ENCODE measurements at places on chromosomes 12 and 14.
A peak's percentile ranks its signal among the peaks of the same experiment; 100 is the strongest.

- DNase-seq, result peak; percentile 80
Observed at GRCh38 chr14:91385224-91385623, 32.4 kb downstream of the CCDC88C start.

DNA sequence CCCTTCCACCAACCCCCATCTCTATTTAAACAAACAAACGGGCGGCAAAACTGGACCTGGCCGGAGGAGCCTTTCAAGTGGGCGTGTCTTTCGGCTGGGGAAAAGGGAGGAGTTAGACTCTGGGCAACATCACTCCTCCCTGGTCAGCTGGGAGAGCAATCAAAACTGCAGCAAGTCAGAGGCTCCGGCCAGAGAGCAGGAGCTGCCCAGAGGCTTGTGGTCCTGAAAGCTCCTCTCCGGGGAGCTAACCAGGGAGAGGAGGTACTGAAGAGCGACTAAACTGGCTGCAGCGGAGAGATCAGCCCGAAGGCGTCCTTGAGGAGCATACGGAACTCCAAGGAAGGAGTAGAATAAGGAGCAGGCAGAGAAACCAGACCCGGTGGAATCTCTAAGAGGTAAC lies at the start of gene NEUROD4:
TSS of gene NEUROD4 (plus strand) at position 191 of the 400 bp plus-strand sequence. CDS start 6,466 bp downstream, outside the sequence.
- peak; percentile 11 for DNase-seq

GRCh38 chr12:39595928-39596327 lies 23.7 kb downstream of the ABCD2 start:
- DNase-seq, result no peak

DNA sequence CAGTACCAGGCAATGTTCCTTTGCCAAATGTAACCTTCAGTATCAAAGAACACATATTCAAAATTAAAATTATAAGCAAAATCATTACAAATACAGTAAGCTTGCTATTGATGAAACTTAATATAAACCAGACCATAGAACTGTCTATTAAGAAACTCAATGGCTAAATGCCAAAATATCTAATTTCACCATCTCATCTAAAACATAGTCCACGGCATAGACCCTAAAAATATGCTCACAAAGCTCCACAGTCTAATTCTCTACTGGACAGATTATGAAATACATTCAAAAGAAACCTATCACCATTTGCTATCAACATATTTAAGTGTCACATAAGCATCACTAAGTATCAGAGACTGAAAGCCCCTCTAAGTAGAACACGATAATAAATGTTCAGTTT lies 25.2 kb downstream of the DUSP16 start:
- DNase-seq, result no peak

GRCh38 chr12:6752167-6752920 lies 597 bp downstream of the MLF2 start:
- peak; percentile 68 for DNase-seq

GRCh38 chr14:80946797-80947196 lies 5.3 kb upstream of the CEP128 start:
- no peak for DNase-seq

DNA sequence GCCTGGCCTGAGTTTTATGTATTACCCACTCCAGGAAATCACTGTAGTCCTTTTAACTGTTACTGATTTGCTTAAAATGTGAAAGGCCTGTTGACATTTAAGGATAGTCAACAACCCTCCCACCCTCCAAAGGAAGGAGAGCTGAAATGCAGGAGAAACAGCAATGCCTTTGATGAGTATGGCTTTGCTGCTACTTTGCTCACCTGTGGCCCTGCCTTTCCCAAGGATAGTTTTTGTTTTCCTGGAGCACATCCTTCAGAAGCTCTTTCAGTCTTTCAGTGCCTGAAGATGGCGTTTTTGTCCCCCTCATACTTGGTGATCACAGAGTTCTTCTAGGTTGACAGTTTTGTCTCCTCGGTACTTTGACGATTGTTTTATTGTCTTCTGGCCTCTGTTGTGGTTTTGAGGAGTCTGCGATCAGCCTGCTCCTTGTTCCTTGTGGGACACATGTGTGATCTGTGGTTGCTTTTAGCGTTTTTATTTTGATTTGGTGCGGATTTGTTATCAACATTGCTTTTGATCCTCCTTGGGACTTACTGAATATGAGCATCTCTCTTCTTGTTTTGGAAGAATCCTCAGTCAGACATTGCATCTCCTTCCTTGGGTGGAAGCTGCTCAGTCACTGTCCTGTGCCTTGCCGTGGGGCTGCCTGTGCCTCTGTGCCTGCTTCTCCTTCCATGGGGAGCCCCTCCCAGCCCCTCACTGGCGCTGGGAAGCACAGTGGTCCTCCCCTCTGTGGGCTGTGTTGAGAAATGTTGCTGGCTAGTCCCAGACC lies 17.2 kb downstream of the PACS2 start:
- DNase-seq, result no peak

GRCh38 chr12:2291947-2292346 lies 239.2 kb downstream of the CACNA1C start:
- DNase-seq, result no peak

- DNase-seq, result no peak
Observed at GRCh38 chr12:91896286-91897024, 249.2 kb downstream of the BTG1 start.

GRCh38 chr14:50523271-50524041 lies 8.9 kb downstream of the MAP4K5 start:
- no peak for DNase-seq

DNA sequence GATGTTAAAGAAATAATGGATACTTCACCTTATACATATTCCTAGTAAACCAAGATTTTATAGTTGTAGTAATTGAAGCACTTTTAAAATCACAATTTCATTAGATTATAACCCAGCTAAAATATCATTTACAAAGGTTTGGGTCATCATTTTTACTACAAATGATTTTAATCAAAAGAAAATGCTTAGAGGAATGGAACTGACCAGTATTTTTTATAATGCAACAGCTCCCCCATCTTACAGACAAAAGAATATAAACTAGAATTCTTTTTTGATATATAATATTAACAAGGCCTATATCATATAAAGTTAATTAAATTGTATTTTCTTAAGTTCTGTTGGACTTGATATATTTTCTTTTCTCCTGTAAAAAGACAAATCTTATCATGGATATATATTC lies 20.4 kb upstream of the LRFN5 start:
- DNase-seq, result no peak

- no peak for DNase-seq
Observed at GRCh38 chr14:71959055-71959454, 26.8 kb downstream of the RGS6 start.

DNA sequence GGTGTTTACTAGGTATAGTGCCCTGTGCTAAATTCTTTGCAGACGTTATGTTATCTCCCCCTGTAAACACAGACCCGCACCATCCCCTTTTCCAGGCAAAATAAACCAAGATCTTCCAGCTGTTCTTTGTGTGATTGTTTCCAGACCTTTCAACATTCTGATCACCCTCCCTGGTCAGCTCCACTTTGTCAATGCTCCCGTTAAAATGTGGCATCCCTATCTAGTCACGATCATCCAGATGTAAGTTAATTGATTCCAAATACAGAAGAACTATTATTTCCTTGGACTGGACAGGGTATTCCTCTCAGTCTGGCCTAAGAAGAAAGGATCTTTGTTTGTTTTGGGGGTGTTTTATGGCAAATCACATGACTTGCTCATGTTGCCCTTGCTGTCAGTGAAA lies 127.6 kb upstream of the ARID2 start:
- peak; percentile 71 for DNase-seq

- peak; percentile 59 for DNase-seq
Observed at GRCh38 chr14:67536087-67536486, 3.0 kb downstream of the PLEKHH1 start.

DNA sequence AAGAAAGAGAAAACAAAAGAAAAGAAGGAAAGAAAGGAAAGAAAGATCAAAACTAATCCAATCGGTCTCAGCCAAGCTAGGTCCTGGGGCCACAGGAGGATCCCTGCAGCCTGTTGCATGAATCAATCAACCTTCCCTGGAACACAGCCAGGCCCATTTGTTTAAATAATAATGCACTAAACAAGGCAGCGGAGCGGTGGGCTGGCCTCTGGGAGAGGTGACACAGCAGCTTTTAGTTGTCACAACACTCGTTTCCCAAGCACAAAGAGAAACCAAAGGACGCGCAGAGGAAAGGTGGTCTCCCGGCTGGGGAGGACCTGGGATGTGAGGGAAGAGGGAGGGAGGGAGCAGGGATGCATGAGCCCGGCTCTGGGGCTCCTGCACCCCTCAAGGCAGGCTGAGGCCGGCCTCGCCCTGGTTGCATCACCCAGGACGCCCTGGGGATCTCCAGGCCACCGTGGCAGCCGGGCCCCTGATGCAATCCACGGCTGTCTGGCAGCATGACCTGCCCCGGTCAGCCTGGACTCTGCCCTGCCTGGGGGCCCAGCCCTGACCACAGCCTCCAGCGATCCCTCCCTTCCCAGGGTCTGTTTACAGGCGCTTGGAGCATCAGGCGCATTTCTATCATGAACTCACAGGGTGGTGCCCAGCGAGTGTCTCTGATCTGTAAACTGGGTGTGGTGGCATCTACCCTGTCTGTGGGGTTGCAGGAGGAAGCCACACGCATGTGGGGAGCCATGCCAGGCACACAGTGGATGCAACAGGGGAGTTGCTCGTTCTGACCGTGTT lies 32.5 kb downstream of the MMP17 start:
- no peak for DNase-seq

DNA sequence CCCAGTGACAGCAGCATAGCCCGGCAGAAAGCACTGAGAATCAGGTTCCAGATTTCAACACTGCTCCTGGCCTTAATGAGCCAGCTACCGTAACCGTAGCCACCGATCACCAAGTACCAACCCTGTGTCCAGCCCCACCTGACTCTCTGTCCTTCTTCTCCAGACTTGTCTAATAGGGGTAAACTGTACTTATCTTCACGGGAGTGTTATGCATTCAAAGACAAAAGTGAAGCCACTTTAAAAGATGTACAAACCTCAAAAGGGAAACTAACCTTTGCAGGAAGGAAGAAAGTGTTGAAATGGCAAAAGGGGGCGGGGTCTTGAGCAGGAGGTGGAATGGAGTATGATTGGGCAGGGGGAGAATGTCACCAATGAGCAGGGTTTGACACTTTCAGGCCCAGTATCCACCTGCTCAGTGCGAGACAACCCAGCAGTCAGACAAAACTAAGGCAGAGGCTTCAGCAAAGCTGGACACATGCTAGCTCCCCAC lies 226.1 kb downstream of the CHST11 start:
- no peak for DNase-seq

GRCh38 chr12:126107659-126108058 lies 1042.4 kb downstream of the AACS start:
- no peak for DNase-seq

DNA sequence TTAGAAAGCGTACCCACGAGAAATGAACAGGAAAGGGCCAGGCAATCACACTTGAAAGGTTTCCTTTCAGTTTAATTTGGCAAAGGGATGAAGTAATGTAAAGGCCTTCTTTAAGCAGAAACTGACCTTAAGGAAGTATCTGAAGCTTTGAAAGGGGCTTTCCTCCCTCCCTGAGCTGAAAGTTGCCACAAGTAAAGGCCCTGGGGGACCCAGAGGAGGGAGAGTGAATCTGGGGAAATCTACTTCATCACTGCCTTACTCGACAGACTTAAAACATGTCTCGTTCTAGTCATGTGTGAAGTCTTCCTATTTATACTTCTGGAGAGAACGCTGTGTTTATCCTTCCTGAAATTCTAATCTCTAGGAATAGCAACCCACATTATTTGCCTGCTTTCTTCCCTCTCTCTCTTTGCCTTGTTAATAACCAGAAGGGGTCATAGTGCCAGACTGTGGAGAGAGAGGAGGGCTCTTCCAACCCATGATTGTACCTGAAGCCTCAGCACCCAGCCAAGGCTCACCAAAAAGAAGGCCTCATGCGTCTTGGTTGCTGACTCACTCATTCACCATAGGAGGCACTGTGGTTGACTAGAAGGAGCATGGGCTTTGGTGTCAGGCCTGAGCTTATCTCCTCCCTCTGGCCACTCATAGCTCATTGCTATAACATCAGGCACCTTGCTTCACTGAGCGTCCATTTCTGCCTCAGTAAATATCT lies 10.2 kb upstream of the GPX2 start:
- no peak for DNase-seq

- DNase-seq, result no peak
Observed at GRCh38 chr12:15599266-15600037, 189.7 kb downstream of the EPS8 start.

- no peak for DNase-seq
Observed at GRCh38 chr14:72544615-72545387, 349.1 kb downstream of the DPF3 start.

Measured in putamen (tissue), 1 donor.